ENCODE measurements at places on chromosomes 12 and 14. TPM values are rescaled to one million over a fixed set of nuclear protein-coding genes. Genes with fewer than 3 reads are reported as not detected.

GRCh38 chr14:91841065-91841464, 26.3 kb downstream of the TC2N start:
- DNase-seq, result no peak

DNA sequence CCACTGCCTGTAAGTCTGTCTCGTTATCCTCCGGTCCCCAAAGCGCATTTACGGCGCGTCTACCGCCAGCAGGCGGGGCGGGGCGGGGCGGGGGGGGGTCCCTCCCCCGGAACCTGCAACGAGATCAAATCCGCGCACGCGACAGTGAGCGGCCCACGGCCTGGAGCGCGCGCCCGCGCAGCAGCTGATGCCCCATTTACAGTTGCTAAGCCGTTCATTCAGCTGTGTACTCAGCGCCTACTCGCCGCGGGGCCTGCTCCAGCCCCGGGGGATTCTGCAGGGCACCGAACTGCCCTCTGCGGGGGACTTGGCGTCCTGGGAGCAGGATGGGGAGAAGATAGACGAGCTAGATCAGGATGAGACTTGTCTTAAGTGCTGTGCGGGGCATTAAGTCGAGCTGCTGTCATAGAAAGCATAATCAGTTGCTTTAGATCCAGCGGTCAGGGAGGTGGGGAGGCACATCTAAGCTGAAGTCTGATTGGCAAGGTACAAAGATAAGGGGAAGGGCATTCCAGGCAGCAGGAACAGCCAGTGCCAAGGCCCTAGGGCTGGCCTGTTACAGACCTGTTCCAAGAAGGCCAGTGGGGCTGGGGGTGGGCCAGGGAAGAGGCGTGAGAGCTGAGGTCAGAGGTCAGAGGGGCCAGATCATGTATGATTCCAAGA, 1.4 kb upstream of the CCDC85C start:
- peak; percentile 68 for DNase-seq

GRCh38 chr12:124820199-124820598, 43.5 kb downstream of the SCARB1 start:
- no peak for DNase-seq

LRTM2 gene
- not detected for total RNA-seq

DNA sequence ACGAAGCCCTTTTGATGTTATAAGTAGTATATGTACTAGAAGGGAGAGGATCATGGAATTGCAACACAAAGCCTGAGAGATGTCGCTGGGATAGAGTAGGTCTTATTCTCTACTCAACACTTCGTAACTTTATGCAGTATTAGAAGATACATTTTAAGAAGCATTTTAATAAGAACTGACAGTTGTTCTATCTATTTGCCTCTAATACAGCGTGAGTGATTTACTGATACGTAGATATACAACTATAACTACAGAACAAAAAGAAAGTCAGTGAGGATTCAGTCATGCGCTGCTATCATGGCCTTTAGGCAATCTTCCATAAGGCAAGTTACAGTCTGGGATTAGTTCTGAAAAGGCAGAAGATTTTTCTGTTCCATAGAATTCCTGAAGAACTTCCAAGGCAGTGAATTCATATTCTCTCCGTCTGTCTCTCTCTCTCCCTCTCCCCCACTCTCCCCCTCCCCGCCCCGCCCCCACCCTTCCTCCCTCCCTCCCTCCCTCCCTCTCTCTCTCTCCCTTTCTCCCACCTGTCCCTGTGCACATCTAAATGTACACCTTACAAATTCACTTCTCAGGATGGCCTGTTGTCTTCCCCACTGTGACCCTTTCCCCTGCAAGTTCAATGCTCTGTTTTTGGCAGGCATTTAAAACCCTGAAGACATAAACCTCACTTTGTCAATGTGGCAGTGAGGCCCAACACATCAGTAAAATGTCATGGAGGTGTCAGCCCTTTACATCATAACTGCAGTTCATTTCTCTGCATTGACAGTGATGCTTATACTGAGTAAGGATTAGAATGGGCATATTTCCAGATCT, 470.6 kb downstream of the EGLN3 start:
- no peak for DNase-seq

SMCO2 gene
- not detected for total RNA-seq

DNA sequence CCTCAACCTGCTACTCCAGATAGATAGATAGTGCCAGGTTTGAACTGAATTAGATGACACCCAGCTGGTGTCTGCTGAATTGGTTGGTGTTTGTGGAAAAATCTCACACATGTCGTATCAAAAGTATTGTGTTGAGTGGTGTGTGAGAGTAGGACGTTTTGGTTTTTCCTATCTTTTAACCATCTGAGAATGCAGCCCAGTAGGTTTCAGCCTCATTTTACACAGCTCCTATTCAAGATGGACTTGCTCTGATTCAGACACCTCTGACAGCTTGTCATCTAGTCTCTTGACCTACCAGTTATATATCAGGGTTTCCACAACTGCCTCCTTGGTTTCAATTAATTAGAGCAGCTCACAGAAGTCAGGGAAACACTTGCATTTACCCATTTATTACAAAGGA, 254.4 kb downstream of the KTN1 start:
- no peak for DNase-seq

DNA sequence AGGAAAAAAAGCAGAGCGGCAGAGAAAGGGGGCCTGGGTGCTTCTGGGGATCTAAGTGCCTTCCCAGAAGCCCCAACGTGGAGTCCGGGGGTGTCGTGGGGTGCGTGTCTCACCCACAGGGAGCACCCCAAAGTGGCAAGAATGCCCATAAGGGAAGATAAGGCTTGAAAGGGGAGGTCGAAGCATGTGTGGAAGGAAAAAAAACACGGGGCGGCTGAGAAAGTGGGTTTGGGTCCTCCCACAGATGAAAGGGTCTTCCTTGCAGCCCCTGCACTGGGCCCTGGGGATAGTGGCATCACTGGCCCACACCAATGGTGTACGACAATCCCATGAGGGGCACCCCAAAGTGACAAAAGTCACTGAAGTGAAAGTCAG, 275.5 kb downstream of the ALG10 start:
- DNase-seq, result no peak

DNA sequence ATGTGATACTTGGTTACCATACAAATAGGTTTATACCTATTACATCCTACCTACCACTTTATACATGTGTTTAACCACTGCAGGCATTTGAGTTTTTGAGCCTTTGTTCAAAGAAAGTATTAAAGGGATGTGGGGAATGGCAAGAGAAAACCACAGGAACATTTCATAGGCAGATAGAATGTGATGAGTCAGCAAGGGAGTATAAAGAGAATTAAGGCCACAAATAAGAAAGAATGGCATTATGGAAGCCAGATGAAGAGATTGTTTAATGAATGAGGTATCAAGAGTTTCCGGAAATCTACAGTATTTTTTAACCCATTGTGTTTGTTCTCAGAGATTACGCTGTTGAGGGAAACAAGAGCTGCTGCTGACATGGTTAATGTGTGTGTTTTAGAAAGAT, 66.9 kb downstream of the METTL25 start:
- no peak for DNase-seq

- no peak for DNase-seq
Measured at GRCh38 chr12:118330421-118331018, 42.2 kb downstream of the TAOK3 start.

HHIPL1 gene
- total RNA-seq, result 0.26 TPM

- DNase-seq, result no peak
Measured at GRCh38 chr12:91922139-91922538, 223.5 kb downstream of the BTG1 start.

MIP gene
- not detected for total RNA-seq

BEGAIN gene
- total RNA-seq, result 28.7 TPM

DNA sequence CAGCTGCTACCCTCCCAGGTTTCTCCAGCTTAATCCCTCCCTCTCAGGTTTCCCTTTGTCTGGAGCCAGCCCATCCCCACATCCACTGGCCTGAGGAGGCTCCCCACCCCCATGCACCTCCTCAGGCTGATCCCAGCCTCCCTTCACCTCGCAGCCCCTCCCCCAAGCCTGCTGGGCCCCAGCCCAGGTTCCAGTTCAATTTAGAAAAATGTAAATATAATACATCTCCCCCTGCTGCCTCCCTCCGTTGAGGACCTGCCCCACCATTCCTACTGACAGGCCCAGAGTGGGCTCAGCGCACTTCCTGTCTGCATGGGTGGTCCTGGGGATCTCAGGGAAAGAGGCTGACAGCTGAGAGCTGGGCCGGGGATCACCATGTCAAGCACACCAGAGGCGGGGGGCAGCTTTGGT, 155.8 kb downstream of the NTF3 start:
- no peak for DNase-seq

Data from body of pancreas (tissue), 4 donors.